SW 1271 (cell line): ENCODE measurements at places on chromosomes 4 and X.

DNA sequence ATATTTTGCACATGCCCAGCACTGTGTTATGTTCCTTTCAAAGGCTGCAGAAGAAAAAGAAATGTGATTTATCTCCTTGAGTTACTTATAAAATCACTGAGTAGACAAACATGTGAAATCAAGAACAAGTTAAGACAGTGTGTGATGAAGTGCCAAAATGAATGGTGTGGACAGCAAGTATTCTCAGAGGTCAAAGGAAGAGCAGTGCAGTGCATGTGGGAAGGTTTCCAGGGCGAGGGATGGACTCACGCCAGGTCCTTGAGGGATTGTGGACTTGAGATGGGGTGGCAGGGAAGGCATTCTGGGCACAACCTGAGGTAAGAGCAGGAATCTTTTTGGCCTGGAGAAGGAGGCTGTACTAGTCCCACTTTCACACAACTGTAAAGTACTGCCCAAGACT is 115.5 kb downstream of the FNIP2 start:
- no peak for DNase-seq

DNA sequence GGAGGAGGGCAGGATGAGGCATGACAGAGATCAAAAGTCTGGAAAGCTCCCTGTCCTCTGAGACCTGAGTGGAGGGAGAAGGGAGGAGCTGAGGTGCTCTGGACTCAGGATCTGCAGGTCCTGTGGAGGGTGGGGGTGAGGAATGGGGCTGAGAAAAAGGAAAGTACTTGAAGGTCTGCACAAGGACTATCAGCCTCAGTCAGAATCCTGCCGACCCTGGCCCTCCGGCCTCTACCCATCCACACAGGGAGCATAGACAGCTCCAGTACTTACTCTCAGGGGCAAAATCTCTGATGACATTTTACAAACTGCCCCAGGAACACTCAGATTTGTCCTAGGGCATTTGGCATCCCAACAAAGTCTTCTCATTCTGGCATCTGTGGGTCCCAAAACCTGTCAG is 991 bp upstream of the ITIH6 start:
- no peak for DNase-seq

- no peak for DNase-seq
These were observed 90.3 kb downstream of the ATOH1 start for GRCh38 chr4:93918856-93919255.

GRCh38 chr4:104210420-104210819 is 284.3 kb downstream of the CXXC4 start:
- no peak for DNase-seq

- DNase-seq: no peak
These were observed 629.5 kb upstream of the AMOT start for GRCh38 chrX:113470166-113470565.

DNA sequence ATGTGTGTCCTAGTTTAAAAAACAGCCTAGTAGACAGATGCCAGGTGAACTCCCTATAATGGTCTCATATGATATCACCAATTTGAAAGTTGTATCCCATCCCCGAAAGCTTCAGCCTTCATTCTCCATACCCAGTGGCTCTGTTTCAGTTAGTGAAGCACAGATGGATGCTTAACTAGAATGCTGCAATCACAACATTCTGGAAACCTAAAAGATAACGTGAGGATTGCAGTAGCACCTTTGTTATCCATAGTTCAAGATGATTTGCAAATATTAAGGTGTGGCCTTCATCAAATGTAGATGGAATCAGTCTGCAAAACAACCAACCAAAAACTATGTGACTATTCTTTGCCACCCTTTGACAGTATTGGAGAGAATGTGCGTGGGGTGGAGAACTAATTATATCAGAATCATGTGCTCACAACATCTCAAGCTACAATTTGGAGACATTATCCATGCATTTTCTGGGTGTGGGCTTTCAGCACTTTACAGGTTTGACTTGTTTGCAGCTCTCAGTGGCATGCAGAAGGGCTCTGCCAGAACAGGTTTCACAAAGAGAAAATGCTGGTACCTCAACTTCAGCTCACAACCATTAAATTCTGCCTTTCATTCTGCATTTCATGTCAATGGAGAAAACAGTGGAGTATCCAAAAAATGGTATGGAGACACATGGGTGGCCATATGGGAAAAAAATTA is 18.3 kb upstream of the PPID start:
- DNase-seq: no peak
